ENCODE measurements at places on chromosomes 16 and 17. TPM values are rescaled to one million over a fixed set of nuclear protein-coding genes. Genes with fewer than 3 reads are reported as not detected.

FOXN1 gene
- total RNA-seq = not detected

ZDHHC1 gene
- 1.0 TPM for total RNA-seq

KRTAP4-1 gene
- not detected for total RNA-seq

FNDC8 gene
- not detected for total RNA-seq

PSMD11 gene
- total RNA-seq = 172 TPM

PSMB10 gene
- total RNA-seq = 176 TPM

ANKRD40CL gene
- total RNA-seq = not detected

All from activated CD8-positive, alpha-beta memory T cell treated with anti-CD3 and anti-CD28 coated beads for 36 hours (primary cell).